Subcutaneous preadipocyte (primary cell): ENCODE measurements at places on chromosomes 3 and 15. TPM values are rescaled to one million over a fixed set of nuclear protein-coding genes. Genes with fewer than 3 reads are reported as not detected.

KNL1 gene
- 20.6 and 40.9 TPM in 2 replicates for total RNA-seq

CTXN2 gene
- total RNA-seq, result not detected in 2 replicates

SEMA3B gene
- 0.59 and 0.73 TPM in 2 replicates for total RNA-seq

WNT7A gene
- total RNA-seq, result not detected in 2 replicates

WDR49 gene
- under 0.01 and 0.20 TPM in 2 replicates for total RNA-seq

NOX5 gene
- total RNA-seq, result 0.20 and 0.37 TPM in 2 replicates

A4GNT gene
- not detected in 2 replicates for total RNA-seq

DUOXA2 gene
- not detected in 2 replicates for total RNA-seq

NRROS gene
- total RNA-seq, result 3.3 and 4.9 TPM in 2 replicates

GXYLT2 gene
- total RNA-seq, result 24.6 and 32.6 TPM in 2 replicates

RASGRP1 gene
- not detected in 2 replicates for total RNA-seq

ARHGAP31 gene
- 1.8 and 6.5 TPM in 2 replicates for total RNA-seq

RPL15 gene
- total RNA-seq, result 1,962 and 2,612 TPM in 2 replicates

MUC20 gene
- total RNA-seq, result 0.39 and 1.1 TPM in 2 replicates

CAPN3 gene
- 1.2 and 1.5 TPM in 2 replicates for total RNA-seq

ONECUT1 gene
- total RNA-seq, result not detected in 2 replicates

KBTBD8 gene
- 0.73 and 3.1 TPM in 2 replicates for total RNA-seq

ROPN1B gene
- total RNA-seq, result not detected in 2 replicates

SCN11A gene
- total RNA-seq, result under 0.01 TPM in 1 of 2 replicates, not detected in the other

ADGRG7 gene
- total RNA-seq, result not detected in 2 replicates

WNT5A gene
- total RNA-seq, result 7.0 and 25.6 TPM in 2 replicates

KLHL40 gene
- total RNA-seq, result not detected in 2 replicates

FETUB gene
- not detected in 2 replicates for total RNA-seq
